Kidney tubule cell (primary cell): ENCODE measurements at places on chromosomes 4 and X.

DNA sequence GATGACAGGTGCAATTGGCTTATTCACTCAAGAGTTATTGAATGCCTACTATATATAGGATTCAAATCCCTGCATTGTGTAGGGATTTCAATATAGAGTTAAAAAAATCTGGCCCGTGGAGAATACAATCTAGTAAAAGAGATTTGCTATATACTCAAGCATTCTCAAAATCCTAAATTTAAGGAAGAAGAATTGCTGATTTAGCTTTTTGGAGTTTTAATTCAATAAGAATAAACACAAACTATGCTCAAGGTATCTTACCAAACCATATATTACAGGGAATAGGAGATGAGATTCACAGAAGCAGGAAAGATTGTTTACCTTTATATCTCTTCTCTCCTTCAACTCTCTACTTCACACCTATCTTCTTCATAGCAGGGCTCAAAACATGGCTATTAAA, 476.8 kb downstream of the PACRGL start:
- DNase-seq = no peak

- no peak for DNase-seq
These were observed 1.6 kb downstream of the RNF150 start for GRCh38 chr4:141131723-141132071.

DNA sequence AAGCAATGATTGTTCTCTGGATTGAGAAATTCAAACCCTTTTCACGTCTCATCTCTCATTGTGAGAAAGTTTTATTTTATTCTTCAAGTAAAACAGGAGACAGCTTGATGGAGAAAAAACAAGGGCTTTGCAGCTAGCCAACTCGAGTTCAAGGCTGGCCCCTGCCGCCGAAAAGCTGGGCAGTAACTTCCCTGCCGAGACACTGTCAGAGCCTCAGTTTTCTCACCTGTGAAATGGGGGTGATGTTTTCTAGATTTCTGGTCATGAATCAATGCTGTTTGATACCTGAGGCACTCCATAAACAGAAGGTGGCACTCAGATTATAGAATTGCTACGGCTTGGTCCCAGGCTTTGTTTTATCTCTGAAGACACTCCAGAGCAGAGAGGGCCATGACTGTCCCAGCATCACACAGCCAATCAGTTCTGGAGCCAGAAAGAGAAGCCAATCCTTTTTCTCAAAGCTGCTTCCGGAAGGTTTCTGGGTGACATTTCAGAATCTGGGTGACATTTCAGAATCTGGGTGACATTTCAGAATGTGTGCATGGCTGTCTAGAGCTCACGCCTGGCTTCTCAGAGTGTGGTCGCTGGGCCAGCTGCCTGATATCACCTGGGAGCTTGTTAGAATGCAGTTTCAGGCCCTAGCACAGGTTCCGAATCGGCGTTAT, 33.2 kb downstream of the HMX1 start:
- DNase-seq = no peak

- DNase-seq = peak; percentile 47
These were observed 78.8 kb upstream of the LEF1 start for GRCh38 chr4:108247387-108248049.

- no peak for DNase-seq
These were observed 60.4 kb downstream of the CASP3 start for GRCh38 chr4:184588893-184589292.

DNA sequence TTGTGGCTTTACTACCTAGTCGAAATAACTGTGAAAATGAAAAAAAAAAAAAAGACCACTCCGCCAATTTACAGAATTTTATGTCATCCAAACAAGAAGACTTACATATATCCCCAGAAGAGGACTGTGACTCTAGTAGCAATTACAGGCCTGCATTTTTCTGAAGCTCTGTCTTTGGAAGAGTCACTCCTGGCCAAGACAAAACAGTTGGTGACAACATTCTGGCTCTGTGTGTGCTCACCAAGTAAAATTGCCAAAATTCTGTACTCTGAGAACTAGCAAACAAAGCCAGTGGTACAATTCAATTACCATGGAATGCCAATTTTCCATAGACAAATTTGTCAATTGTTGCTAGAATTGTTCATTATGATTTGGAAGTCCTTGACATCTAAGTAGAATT, 311.1 kb downstream of the PDGFC start:
- no peak for DNase-seq

DNA sequence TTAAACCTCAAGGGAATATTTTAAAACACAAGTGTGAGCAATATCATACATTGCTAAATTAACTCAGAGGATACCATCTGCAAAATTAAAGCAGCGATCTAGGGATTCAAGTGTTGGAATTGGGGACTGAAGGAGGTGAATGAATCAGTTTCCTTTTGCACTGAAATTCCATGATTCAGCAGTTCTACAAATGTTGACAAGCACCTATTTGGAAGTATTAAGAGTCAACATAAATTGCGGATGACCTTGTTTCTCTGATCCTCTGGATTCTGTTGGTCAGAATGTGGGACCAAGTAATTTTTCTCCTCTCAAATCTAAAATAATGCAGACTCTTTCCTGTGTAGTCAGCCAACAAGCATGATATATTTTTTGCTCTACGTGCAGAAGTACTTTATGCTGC, 78.8 kb downstream of the LDB2 start:
- DNase-seq = no peak

DNA sequence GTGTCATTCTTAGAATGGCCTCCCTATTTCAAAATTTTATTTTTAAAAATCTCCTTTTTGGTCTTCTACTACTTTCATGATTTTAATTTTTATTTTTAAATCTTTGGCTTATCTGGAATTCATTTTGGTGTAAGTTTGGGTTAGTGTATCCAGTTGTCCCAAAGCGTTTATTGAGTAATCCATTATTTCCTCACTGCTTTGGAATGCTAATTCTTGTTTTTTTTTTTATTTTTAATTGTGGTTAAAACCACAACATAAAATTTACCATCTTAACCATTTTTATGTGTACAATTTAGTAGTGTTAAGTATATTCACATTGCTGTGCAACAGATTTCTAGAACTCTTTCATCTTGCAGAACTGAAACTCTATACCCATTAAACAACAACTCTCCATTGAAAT, 8.7 kb downstream of the CITED1 start:
- no peak for DNase-seq

GRCh38 chr4:71009890-71010588, 16.6 kb downstream of the DCK start:
- DNase-seq = peak; percentile 47

DNA sequence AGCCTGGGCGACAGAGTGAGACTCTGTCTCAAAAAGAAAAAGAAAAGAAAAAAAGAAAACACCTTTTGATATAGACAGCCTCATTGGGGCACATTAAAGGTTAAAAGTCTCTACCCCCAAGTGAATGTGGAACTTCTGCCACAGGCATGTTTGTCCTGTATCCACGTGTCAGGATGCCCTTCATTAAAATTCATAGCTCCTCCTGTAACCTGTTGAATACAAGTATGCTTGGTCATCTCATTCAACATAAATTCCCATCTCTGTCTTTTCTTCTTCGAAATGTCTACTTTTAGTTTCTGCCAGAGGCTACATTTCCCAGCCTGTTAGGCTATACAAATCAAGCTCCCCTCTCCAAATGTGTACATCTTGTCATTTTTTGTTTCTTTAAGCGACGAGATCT, 25.8 kb downstream of the P2RY8 start:
- DNase-seq = no peak

DNA sequence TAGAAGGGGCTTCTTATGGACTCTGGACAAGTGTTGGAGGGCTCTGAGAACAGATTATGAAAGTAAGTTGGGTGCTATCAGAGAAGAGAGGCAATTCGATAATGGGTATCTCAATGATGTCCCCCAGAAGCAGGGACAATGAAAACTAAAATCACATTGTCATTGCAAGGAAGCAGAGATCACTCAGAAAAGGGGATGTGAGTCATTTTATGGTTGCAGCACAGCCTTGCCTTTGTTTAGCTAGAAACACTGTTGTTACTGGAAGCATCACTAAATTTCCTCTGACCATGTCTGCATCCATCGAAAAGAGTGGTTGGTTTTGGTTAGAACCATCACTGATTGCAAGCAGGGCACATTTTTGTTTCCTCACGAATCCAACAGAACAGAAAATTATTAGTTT, 246.8 kb upstream of the NWD2 start:
- DNase-seq = peak; percentile 3

- DNase-seq = peak; percentile 98
These were observed 2.8 kb upstream of the SEL1L3 start for GRCh38 chr4:25865586-25865985.

GRCh38 chrX:48936429-48937053, 17.7 kb upstream of the PIM2 start:
- no peak for DNase-seq

- DNase-seq = no peak
These were observed 107.5 kb upstream of the AMOT start for GRCh38 chrX:112947981-112948615.

- peak; percentile 23 for DNase-seq
These were observed 980 bp downstream of the AP1S2 start for GRCh38 chrX:15853586-15854079.

- peak; percentile 80 for DNase-seq
These were observed 58.9 kb upstream of the PGM2 start for GRCh38 chr4:37767546-37767945.

- no peak for DNase-seq
These were observed 383 bp downstream of the PCYT1B start for GRCh38 chrX:24646745-24647182.
